T-helper 2 cell (primary cell): ENCODE measurements at places on chromosomes 6 and 20.

DNA sequence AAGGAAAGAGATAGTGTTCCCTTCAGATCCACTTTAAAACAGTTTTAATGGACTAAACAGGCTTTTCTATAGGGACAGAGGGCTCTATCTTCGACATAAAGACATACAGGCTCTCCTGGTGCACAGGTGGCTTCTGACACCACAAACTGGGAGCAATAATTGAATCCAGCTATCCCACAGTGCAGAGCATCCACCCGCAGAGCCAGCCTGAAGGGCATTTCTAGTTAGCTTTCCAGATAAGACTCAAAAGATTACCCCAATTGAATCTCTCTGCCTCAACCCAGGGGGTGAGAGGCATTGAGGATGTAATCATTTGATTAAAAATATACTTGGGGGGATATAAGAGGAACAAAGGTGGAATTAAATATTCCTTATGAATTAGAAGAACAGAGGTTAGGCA lies 64.8 kb upstream of the BEND3 start:
- no peak for DNase-seq

DNA sequence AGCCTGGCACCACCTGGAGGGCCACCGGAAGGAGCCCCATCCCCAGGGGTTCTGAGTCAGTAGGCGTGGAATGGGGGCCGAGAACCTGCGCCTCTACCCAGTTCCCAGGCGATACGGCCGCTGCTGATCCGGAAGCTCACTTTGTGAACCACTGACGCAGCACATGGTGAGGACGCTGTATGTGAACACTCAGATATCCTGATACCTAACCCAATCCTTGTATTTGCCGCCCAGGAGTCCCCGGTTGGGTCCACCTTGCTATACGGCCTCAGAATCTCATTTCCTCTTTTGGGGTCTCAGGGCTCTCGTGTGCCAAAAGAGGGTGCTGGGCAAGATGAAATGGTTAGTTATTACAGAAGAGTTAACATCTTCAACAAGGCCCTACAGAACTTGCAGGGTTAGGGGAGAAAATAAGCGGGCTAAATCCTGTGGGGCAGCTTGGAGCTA lies 604 bp upstream of the RAB5IF start:
- DNase-seq, result peak; percentile 24

DNA sequence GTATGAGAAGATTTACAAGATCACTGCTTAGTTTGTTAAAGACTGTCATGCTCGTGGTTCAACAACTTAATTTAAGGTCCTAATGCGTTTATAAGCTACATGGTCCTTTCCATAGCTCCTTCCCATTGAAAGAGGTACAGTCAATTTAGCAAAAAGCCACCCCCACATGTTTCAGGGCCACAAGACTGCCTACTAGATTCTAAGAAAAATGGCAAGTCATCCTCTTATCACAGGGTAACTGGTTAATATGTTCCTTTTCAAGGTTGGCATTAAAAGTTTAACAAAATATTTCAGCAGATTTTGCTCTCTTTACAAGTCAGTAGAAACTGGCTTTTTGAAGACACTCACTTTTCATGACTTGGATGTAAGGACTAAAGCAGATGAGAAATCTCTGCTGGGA lies 15.7 kb downstream of the GSTA3 start:
- no peak for DNase-seq

- no peak for DNase-seq
Observed at GRCh38 chr20:61437280-61438206, 185.5 kb downstream of the CDH4 start.

- DNase-seq, result no peak
Observed at GRCh38 chr20:33811776-33812151, 616 bp downstream of the CHMP4B start.

DNA sequence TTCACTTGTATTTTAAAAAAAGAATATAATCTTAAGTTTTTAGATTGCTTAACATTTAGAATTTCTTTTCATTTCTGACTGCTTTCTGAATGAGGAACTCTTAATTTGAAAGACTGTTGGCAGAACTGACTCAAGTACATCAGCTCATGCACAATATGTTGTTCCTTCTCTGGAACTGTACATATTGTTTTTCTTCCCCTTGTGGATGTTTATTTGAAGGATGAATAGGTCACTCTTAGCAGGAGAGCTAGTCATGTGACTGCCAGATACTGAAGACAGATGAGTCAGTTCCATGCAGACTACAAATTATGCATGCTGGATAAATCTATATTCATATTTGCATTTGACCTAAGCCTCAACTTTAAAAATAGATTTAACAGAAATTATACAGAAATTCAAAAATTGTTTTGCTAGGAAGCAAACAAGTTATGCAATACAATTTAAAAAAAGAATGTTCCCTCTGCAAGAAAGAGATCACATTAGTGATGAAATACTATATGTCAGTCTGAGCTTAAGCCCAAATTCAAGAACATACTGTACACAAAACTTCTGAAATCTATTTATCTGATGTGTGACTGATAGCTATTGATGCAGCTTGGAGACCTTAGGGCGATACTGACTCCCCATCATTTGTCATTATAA lies 1274.9 kb upstream of the GJE1 start:
- no peak for DNase-seq

DNA sequence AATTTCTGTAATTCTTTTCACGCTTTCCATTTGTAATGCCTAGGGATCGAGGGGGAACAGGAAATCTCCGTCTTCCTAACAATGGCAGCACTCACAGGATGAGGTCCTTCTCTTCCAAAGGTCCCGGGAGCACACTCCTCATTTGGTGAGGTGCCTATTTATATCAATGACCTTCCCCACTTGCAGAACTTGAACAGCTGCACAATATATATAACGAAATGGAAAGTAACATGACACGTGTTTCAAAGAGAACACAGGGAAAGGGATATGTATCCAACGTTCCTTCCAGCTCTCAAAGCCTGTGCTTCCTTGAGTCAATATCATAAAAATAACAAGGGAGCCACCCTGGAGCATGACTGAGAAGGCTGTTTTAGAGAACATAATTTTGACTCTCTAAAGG lies 78.6 kb upstream of the RBM24 start:
- no peak for DNase-seq

GRCh38 chr6:148309301-148309700 lies 33.3 kb upstream of the SASH1 start:
- DNase-seq, result no peak

DNA sequence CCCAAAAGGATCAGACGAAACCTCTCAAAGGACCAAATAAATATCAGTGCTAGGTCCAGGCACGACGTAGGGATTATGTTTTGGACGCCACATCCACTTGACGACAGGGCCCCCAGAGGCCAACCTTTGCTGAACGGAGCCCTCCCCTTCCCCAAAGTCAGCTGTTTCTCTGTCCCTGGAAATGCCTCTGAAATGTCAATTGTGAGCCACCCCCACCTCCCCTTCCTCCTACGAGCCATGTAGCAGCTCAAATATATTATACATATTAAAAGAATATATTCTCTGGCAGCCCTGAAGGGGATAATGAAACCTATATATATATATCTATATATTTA lies 39.6 kb upstream of the BLCAP start:
- no peak for DNase-seq

GRCh38 chr6:170163405-170164170 lies 127.3 kb downstream of the DLL1 start:
- no peak for DNase-seq

- DNase-seq, result no peak
Observed at GRCh38 chr6:17865798-17866725, 121.4 kb downstream of the KIF13A start.

DNA sequence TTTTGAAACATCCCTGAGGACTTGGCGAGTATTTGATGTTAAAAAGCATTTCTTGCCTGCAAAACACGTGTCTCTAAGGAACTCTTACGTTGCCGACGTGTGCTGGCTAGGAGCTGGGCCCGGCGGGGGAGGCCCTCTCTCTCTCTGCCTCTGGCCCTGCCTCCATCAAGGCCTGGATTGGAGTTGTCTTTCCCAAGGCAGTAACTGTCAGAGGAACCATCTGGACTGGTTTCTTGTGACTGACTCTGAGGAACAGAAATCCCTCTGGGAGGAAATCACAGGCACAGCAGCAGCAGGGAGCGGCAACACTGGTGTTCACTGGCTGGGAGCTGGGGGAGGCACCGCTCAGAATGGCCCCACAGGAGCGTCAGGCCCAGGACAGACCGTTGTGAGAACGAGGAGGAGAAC lies 244.2 kb downstream of the NRN1 start:
- DNase-seq, result no peak

DNA sequence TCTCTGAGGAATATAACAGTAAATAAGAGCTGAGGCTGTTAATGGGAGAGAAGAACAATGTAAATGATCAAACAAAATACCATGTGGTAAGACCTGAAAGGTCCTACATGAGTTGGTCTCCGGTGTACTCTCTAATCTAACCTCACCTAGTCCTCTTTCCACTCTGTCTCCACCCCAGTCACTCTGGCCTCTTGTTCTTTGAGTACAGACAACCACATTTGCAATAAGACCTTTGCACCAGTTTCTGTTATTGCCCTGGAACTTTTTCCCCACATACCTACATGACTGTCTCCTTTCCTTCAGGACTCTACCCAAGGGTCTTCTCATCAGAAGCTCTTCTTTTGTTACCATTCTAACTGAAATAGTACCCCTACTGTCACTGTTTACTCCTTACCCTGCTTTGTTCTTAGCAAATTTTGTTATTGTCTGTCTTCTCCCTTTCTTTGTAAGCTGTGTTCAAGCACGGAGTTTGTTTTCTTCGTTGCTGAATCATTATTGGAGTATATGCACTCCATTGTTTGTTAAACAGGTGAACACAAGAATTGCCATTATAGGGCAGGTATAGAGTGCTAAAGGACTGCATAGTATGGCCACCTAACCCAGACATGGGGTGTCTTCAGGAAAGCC lies 37.3 kb downstream of the MAPK14 start:
- DNase-seq, result no peak

- no peak for DNase-seq
Observed at GRCh38 chr6:112252571-112253497, 1.5 kb downstream of the LAMA4 start.

GRCh38 chr6:1786455-1787453 lies 177.0 kb downstream of the FOXC1 start:
- no peak for DNase-seq

DNA sequence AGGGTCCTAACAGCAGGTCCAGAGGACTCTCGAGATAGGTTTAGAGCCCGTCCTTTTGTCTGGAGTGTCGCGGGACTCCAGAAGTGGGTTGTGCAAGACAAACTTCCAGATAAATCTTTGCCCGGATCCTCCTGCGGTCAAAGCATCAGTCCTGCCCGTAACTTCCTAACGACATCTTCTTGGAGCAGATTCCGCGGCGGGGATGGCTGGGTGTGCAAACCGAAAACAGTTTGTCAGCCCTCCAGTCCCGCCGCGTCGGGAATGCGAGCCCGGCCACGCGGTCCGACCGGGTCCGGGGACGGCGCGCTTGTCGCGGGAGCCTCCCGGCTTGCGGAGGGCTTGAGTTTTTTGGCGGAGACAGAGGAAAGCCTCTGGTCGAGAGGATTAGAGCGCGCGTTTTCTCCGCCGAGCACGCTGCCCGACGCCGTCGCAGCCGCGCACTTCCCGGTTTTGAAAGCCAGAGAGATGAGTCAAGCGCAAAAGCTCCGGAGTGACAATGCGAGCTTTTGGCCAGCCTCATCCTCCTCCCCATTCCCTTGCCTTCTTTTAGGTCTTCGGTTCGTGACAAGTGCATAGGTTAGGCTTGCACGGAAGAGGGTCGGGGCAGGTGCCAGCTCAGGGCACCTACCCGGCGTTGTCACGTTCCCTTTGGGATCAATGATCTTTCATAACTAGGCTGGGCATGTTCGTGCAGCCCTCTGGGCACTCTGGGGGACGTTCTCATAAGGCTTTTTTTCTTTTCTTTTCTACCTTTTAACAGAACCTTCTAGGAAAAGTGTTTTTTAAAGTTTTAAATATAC lies 91.3 kb upstream of the PRDM1 start:
- peak; percentile 27 for DNase-seq

DNA sequence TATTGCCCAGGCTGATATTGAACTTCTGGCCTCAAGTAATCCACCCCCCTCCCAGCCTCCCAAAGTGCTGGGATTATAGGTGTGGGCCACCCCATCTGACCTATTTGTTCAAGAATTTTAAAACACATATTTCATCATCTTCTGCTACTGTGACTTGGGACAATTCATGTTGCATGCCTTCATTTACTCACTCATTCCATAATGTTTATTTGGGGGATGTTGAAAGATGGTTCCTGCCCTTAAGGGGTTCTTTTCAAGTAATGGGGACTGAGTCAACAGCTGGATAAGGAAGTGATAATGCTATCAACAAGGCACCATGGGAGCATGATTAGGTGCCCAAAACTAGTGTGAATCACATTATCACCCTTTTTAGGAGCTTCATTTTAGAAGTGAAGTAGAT lies 62.0 kb downstream of the CRYBG1 start:
- no peak for DNase-seq

DNA sequence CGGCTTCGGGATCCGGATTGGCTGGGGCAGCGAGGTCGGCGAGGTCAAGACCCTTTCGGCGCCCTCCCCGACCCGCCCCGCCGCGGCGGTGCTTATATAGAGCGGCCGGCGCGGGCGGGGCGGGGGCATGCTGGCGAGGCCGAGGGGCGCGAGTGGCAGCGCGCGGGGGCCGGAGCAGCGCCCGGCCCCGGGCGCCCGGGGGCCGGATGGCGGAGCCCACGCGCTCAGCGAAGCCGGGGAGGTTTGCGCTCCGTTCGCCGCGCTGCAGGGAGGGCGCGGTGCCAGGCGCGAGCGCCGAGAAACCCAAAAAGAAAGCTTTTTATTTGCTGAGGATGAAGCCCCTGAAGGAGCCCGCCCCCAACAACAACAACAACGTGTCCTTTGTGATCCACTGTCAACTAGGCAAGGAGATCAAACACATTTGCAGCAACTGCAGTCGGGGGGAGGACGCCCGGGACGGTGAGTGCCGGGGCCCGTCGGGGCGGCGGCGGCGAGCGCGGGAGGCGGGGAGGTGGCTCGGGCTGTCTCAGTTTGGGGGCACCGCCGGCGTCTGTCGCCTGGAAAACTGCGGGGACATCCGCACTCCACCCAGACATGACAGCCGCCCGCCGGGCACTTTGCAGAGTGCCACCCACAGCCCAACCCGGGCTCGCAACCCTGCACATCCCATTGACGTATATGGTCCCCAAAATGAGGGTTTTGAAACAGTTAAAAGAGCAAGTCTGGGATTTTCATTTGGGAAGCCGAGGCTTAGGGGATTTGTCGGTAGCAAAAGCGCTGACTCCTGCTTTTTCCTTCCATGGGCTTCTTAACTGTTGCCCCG lies 297.3 kb downstream of the PHACTR1 start:
- no peak for DNase-seq
